ENCODE measurements at places on chromosomes 5 and 9.

DNA sequence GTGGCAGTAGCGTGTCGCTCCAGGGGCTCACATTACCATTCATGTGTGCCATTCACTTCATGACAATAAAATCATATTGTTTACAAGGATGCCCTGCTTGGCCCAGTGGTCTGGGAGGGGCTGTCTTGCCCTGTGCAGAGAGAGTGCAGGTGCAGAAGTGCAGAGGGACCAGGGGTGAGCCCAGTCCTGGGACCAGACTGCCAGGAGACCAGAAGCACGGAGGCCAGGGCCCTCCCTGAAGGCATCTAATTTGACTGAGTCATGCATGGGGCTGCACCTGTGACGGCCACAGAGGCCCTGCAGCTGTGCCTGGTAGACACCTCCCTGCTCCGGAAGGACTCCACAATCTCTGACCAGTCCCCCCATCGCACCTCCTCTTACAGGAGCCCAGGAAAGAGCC is 164.4 kb upstream of the FOXD4L5 start:
- no peak for DNase-seq

GRCh38 chr5:60259730-60260129 is 366.2 kb upstream of the PDE4D start:
- no peak for DNase-seq

DNA sequence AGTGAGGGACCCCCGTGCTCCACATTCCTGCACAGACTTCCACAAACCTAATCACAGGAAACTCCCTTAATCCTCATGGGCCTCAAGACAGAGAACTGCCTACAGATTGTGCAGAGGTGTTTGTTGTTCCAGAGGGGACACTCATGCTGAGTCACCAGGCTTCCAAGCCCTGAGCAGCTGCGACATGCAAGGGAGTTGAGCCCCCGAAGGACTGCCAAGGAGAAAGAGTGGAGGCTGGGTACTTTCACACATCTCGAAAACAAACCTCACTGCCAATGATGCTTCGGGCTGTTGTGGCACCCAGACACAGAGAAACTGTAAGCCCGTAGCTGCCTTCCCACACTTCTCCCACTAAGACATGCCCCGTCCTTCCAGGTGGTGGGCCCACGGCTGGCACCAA is 480.8 kb downstream of the CDH12 start:
- no peak for DNase-seq

- DNase-seq = no peak
These were observed 9.5 kb downstream of the PRRC2B start for GRCh38 chr9:131403493-131403773.

- DNase-seq = no peak
These were observed 50.4 kb upstream of the PRR16 start for GRCh38 chr5:120413686-120414085.
